ENCODE measurements at places on chromosomes 7 and 10.

DNA sequence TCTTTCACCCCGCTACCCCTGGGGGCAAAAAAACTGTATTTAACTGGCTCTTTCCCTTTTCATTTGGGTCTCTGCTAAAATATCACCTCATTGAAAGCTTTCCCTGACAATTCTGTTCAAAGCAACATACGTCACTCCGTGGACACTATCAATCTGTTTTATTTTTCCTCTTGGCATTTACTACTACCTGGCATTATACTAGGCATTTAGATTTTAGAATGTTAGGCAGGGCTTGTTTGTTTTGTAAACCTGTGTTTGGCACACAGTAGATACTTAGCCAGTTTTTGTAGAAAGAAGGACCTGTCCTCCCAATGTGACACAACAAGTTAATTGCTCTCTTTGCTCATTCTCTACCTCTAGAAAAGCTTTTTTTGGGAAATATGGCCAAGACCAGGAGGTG is 26.5 kb upstream of the PDK4 start:
- DNase-seq: no peak

DNA sequence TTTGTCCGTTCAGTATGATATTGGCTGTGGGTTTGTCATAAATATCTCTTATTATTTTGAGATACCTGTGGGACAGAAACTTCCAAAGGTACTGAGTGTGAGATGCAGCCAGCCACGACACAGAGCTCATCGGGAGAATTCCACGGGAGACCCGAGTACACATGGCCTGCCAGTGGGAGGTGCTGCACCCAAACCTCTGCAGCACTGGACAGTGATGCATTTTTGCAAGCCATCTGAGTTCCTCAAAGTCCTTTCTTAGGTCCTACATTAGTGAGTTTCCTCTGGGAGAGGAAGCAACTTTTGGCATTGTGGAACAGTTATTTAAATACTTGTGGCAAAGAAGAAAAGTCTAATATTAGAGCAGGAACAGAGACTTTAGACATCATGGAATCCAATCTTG is 77.5 kb downstream of the ARID5B start:
- DNase-seq: no peak

DNA sequence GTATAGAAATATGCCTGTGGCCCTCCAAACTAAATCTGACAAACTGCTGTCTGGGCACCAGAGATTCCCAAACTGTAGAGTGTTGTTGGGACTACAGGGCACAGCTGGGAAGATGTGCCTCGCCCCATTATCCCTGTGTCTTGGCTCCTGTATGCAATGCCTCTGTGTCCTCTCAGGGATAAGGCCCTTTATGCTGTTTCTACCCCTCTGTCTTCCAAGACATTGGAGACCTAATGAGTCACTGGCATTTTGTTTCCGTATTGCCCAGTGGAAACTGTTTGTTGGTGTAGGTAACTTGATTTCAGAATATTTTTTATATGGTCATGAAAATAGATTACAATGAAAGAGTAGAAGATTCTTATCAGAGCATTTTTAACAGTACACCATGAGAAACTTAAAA is 183.2 kb downstream of the GLI3 start:
- DNase-seq: no peak

- no peak for DNase-seq
Observed at GRCh38 chr10:103733045-103733419, 122.3 kb downstream of the SH3PXD2A start.

GRCh38 chr10:69837261-69837660 is 35.6 kb downstream of the COL13A1 start:
- DNase-seq: no peak

DNA sequence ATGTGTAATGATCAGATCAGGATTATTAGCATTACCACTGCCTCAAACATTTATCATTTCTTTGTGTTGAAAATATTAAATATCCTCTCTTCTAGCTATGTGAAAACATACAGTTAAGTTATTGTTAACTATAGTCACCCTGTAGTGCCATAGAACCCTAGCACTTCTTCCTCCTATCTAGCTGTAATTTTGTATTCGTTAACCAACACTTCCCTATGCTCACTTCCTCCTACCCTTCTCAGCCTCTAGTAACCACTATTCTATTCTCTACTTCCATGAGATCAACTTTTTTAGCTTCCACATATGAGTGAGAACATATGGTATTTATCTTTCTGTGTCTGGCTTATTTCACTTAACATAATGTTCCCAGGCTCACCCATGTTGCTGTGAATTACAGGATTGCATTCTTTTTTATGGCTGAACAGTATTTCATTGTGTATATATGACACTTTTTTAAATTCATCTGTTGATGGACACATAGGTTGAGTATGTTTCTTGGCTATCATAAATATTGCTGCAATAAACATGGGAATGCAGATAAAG is 132.7 kb upstream of the RHOBTB1 start:
- DNase-seq: no peak

GRCh38 chr7:43729924-43730248 is 563 bp upstream of the COA1 start:
- DNase-seq: no peak

- DNase-seq: no peak
Observed at GRCh38 chr7:91566402-91566732, 302.1 kb downstream of the FZD1 start.

- no peak for DNase-seq
Observed at GRCh38 chr7:21426286-21427181, 1.3 kb upstream of the SP4 start.

DNA sequence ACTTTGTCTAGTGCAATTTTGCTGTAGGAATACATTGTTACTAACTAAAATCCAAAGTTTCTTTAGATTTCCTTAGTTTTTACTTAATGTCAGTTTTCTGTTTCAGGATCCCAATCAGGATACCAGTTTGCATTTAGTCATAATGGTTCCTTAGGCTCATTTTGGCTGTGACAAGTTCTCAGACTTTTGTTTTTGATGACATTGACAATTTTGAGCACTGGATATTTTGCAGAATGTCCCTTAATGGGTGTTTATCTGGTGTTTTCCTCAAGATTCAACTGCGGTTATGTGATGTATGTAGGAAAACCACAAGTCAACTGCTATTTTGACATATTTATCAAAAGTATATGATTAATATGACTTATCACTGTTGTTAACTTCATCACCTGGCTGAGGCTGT is 482.6 kb downstream of the PCDH15 start:
- no peak for DNase-seq

DNA sequence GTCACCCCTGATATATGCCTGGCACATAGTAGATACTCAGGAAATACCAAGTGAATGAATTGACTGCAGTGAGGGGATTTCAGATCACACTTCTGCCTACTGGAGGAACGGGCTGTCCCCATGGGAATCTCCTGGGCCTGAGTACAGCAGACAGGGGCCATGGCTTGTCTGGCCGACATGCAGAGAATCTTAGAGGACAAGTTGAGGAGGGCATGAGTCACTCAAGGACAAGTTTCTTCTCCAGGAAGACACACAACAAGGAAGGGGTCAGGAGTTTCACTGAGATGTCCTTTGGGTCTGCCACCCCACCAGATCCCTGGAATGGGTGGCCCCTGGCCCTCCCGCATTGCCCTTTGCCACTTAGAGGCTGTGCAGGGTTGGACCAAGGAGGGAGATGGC is 20.7 kb downstream of the PLPP4 start:
- DNase-seq: no peak

- DNase-seq: no peak
Observed at GRCh38 chr10:49614242-49615198, 683 bp downstream of the CHAT start.

- DNase-seq: no peak
Observed at GRCh38 chr7:141864765-141865447, 23.6 kb upstream of the PRSS37 start.

- no peak for DNase-seq
Observed at GRCh38 chr7:91683823-91684222, 196.7 kb downstream of the MTERF1 start.

GRCh38 chr7:2893411-2893861 is 49.3 kb upstream of the GNA12 start:
- DNase-seq: no peak

DNA sequence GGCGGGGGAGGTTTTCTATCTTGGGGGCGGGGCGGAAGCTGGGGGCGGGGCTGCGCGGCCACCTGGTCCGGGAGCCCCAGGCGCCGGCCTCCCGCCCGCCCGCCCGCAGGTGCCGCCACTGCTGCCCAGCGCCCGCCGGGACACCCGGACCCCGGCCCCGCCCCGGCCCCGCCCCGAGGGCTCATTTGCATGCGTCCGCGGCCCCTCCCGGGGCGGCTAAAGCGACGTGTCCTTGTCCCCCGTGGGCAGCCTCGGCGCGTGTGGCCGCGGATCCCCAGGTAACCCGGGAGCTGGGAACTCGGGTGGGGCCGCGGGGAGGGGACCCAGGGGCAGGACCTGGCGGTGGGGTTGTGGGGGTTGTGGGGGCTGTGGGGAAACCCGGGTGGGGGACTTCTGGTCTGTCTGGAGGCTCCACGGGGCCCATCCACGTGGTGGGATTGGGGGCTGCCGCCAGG is at the start of gene BHLHA15:
Gene BHLHA15, plus strand, starts transcription at position 219 of the 455 bp plus-strand sequence. CDS start 871 bp downstream, outside the sequence.
- DNase-seq: no peak

DNA sequence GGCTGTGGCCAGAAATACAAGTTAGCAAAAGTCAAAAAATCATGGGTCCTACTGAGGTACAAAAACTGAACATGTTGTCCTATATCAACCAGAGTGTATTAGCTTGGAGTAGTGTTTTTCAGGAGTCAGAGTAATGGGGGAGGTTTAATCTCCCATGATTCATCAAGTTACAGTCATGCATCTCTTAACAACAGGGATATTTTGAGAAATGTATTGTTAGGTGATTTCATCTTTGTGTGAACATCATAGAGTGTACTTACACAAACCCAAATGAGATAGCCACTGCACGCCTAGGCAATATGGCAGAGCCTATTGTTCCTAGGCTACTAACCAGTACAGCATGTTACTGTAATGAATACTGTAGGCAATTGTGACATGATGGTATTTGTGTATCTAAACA is 14.9 kb upstream of the TES start:
- no peak for DNase-seq

- no peak for DNase-seq
Observed at GRCh38 chr10:100886091-100886490, 26.7 kb upstream of the SLF2 start.

DNA sequence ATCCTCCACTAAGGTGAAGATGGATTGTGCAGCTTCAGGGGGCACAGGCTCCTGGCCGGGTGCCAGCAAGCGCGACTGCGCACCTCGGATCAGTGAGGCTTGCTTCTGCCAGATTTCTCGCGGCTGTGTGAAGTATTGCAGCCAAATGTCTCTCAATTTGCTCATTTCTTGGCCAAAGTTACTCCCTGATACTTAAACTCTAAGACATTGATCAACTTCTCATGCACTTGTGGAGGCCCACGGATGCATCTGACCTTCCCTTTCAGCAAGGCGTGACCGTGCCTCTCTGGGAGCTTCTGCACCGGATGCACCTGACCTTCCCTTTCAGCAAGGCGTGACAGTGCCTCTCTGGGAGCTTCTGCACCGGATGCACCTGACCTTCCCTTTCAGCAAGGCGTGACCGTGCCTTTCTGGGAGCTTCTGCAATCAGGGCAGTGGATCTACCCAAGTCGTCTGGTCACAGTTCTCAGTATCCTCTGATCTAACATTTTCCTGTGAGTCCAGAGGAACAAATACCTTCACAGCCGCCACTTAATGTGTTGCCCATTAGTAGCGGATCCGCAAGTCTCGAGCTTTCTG is 248.3 kb downstream of the ADARB2 start:
- no peak for DNase-seq

- no peak for DNase-seq
Observed at GRCh38 chr10:17004801-17005380, 124.7 kb downstream of the CUBN start.

GRCh38 chr7:123784263-123784662 is 35.5 kb upstream of the WASL start:
- no peak for DNase-seq

DNA sequence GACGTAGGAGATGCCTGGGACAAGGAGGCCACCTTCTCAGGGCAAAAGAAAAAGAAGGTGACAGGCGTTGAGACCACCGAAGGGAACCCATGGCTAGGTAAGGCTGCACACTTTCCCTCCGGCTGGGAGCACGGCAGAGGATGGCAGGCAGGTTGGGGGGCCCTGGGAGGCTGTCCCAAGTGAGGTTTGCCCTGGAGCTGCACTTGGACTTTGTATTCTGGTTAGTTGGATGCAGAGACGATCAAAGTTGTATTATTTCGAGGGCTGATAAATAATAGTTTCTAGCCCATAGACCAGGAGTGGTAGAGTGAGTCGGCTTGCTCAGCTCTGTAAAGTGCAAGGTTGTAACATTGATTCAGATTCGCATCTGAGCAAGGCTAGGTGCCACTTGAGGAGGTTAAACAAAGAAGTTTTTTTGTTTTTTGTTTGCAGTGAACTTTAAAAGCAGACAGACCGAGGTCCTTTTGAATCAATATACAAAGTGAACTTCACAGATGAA is 608 bp downstream of the ENTPD7 start:
- no peak for DNase-seq

- DNase-seq: no peak
Observed at GRCh38 chr7:130966246-130967009, 232.4 kb upstream of the KLF14 start.

DNA sequence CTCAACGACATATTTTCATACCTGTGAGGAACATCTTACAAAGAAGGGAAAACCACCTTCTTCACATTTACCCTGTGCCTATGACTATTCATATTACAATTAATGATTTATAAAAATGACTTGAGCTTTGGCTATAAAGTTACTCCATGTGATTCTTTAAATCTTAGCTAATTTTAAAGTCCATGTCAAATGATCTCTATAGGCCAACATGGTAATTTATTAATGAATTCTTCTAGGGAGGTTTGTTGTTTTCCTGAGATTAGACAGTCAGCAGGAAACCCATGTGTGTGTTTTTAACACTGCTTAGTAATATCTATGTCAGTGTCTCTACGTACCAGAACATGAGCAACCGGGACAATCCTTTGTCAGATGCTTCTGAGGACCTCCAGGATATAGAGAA is 307.3 kb downstream of the IPMK start:
- no peak for DNase-seq

DNA sequence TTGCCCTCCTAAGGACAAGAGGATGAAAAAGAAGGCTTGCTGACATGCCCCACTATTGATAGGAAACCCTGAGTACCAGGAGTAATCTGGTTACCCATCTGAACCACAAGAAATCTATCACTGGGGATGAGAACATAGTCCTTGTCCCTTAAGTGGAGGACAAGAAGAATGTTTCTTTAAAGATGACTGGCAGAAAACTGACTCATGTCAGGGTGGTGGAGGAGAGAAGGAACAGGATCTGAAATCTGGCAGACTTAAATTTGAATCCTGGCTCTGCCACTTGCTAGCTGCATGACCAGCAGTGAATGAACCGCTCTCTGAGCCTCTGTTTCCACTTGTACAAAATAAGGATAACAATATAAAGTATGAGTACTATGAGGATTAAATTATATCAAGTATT is 38.9 kb upstream of the XPNPEP1 start:
- DNase-seq: no peak

- no peak for DNase-seq
Observed at GRCh38 chr10:132768346-132769248, 17.4 kb downstream of the NKX6-2 start.

Data from stimulated activated CD8-positive, alpha-beta memory T cell treated with anti-CD3 and anti-CD28 coated beads, Interleukin-2, amount 100 ng/mL, for 1 hour (primary cell).